ENCODE measurements at places on chromosomes 7 and 10. TPM values are rescaled to one million over a fixed set of nuclear protein-coding genes. Genes with fewer than 3 reads are reported as not detected.

DNA sequence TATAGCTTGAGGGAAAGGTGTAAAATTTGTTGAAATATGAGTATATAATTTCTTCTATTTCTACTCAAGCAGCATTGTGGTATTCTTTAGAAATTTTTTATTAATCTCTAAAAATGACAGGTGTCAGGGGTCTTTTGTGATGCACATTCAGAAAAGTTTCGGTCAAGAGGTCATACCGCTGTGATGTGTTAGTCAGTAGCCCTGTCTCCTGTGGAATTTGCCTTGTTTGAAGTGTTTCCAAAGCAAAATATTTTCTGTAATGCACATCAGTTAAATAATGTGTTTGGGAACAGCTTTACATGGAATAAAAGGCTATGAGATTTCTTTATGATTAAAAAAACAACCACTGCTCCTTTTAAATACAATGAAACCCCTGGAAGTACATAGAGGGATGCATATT is 35.8 kb downstream of the FOXP2 start:
- no peak for DNase-seq
- no peaks in the 10 kb centered on the region for H3K4me1 ChIP-seq
- H3K27ac ChIP-seq, result no peak overlapping the region
- H3K27me3 ChIP-seq, result no peaks in the 10 kb centered on the region

GRCh38 chr10:110901954-110902819 is 16.8 kb downstream of the BBIP1 start:
- no peak overlapping the region for H3K4me3 ChIP-seq
- no peaks in the 10 kb centered on the region for H3K36me3 ChIP-seq
- H3K27ac ChIP-seq, result no peak overlapping the region
- DNase-seq, result no peak
- H3K4me1 ChIP-seq, result peaks cover 6% of the 10 kb centered on the region

DNA sequence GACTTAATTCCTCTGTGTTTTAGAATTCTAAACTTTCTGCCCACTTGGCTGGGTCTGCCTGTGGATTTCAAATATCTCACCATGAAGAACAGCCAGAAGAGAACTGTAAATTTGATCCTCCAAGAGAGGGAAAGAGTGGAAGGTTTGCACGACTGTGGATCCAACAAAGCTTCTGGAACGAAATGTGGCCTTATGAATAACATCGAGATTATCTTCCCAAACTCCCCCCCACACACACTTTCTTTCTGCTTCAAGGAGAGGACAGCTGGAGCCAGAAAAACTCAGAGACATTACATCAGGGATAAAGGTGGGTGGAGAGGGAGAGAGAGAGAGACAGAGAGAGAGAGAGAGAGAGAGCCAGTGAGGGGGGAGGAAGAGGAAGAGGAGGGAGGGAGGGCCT is 570.1 kb upstream of the MGMT start:
- no peaks in the 10 kb centered on the region for H3K36me3 ChIP-seq
- no peak for DNase-seq
- no peak overlapping the region for H3K27ac ChIP-seq
- no peak overlapping the region for H3K4me3 ChIP-seq
- peaks cover 4% of the 10 kb centered on the region for H3K4me1 ChIP-seq
- no peaks in the 10 kb centered on the region for H3K27me3 ChIP-seq

DNA sequence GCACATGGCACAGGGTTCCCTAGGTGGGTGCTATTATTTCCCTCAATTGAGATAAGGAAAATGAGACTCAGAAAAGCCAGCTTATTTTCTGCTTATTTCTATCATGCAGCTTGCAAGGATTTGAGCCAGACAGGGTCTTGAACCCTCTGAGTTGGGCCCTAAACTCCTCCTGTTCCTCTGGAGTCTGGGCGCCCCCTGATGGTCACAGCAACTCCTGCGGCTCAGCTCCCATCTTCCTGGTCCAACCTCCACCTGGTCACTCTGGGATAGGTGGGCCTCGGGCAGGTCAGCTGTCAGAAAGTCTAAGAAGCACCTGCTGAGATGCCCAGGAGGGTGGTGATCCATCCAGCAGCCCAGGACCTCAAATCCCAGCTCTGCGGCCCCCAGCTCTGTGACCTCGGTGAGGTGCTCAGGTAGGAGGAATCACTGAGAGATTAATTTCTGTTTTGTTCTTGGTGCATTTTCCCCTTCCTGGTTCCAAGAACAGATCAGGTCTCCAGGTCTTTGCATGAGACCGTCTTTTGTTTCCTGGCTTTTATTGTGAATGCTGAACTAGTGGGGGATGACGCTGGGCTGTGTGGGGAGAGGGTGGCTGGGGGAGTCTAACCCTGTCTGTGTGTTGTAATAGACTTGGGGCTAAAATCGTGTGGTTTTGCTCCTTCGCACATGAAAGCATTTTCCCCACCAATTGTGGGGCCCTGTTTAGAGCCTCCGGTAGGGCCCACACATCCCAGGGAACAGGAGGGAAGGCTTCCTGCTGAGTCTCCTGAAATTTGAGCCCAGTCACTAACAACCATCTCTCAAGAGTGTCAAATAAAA is 32.8 kb downstream of the TMEM130 start:
- no peak overlapping the region for H3K4me3 ChIP-seq
- no peaks in the 10 kb centered on the region for H3K27me3 ChIP-seq
- H3K36me3 ChIP-seq, result no peaks in the 10 kb centered on the region
- H3K27ac ChIP-seq, result no peak overlapping the region
- peak; percentile 61 for DNase-seq

GRCh38 chr7:113143486-113144257 is 25.3 kb upstream of the SMIM30 start:
- H3K4me3 ChIP-seq, result no peak overlapping the region
- no peak for DNase-seq
- H3K4me1 ChIP-seq, result no peaks in the 10 kb centered on the region
- no peaks in the 10 kb centered on the region for H3K36me3 ChIP-seq
- no peak overlapping the region for H3K27ac ChIP-seq
- H3K27me3 ChIP-seq, result no peaks in the 10 kb centered on the region

GRCh38 chr10:116815641-116816415 is 33.5 kb upstream of the ENO4 start:
- DNase-seq, result no peak
- no peaks in the 10 kb centered on the region for H3K36me3 ChIP-seq
- H3K4me3 ChIP-seq, result no peak overlapping the region
- no peak overlapping the region for H3K27ac ChIP-seq
- H3K4me1 ChIP-seq, result peaks cover 6% of the 10 kb centered on the region

GRCh38 chr10:129030996-129031843 is 435.8 kb upstream of the MGMT start:
- no peaks in the 10 kb centered on the region for H3K36me3 ChIP-seq
- H3K4me3 ChIP-seq, result no peak overlapping the region
- peak; percentile 88 for DNase-seq

GRCh38 chr7:47663851-47664250 is 81.9 kb upstream of the TNS3 start:
- DNase-seq, result no peak
- no peaks in the 10 kb centered on the region for H3K36me3 ChIP-seq
- H3K27ac ChIP-seq, result peak overlapping the region; percentile 67
- no peak overlapping the region for H3K4me3 ChIP-seq

DNA sequence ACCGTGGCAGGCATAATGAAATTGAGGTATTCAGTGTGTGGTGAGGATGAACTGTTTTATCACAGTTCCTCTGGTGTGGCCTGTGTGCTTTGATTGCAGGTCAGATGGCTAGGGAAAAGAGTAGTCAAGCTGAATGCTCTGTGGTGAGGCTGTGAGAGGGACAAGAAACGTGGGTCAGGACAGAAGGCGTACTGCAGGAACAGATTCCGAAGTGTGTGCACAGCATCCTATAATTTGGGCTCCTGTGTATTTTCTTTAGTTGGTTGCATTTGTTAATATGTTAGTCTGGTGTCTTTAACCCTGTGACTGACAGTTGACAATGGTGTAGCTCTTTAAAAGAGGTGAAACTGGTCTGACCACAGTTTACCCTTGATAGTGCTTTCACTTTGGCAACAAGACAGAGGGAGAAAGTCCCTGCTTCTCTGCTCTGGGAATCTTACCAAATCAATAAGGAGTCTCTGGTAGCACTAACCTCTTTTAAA is 76.5 kb downstream of the AUTS2 start:
- H3K4me1 ChIP-seq, result peaks cover 18% of the 10 kb centered on the region
- H3K4me3 ChIP-seq, result no peak overlapping the region
- H3K27me3 ChIP-seq, result peaks cover 2% of the 10 kb centered on the region
- H3K36me3 ChIP-seq, result no peaks in the 10 kb centered on the region
- DNase-seq, result no peak
- H3K27ac ChIP-seq, result no peak overlapping the region

DNA sequence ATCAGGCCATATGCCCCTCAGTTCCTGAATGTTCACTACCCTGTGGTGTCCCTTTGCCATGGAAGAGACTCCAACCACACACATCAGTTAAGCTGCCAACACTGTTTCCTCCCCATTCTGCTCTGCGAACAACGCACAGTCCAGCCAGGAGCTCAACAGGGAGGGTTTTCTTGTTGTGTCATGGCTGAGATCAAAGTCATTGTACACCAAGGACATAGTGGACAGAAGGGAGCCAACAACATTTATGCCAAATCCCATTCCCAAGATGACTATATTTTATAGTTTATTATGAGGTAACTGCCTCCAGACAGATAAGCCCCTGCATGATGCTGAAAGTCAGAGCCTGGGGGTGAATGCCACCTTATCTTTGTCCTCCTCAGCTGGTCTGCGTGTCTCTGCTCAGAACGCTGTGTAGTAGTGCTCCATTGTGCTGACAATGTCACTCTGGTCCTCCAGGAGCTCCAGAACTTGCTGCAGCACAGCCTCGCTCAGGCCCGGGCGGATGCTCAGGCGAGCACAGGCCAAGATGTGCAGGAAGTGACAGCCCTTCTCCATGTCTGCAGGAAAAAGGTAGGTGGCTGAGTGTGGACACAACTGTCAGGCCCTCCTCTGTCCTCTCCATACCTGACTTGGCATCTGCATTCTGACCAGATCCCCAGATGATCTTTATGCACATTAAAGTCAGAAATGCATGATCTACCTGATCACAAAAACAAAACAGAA is 27.1 kb upstream of the SH3PXD2A start:
- H3K36me3 ChIP-seq, result peaks cover 20% of the 10 kb centered on the region
- H3K4me3 ChIP-seq, result no peak overlapping the region
- DNase-seq, result no peak
- peaks cover 9% of the 10 kb centered on the region for H3K27me3 ChIP-seq

GRCh38 chr10:4102802-4103344 is 317.9 kb upstream of the KLF6 start:
- peaks cover 1% of the 10 kb centered on the region for H3K4me1 ChIP-seq
- no peak overlapping the region for H3K27ac ChIP-seq
- H3K4me3 ChIP-seq, result no peak overlapping the region
- H3K27me3 ChIP-seq, result peaks cover 3% of the 10 kb centered on the region
- DNase-seq, result no peak
- H3K36me3 ChIP-seq, result no peaks in the 10 kb centered on the region

DNA sequence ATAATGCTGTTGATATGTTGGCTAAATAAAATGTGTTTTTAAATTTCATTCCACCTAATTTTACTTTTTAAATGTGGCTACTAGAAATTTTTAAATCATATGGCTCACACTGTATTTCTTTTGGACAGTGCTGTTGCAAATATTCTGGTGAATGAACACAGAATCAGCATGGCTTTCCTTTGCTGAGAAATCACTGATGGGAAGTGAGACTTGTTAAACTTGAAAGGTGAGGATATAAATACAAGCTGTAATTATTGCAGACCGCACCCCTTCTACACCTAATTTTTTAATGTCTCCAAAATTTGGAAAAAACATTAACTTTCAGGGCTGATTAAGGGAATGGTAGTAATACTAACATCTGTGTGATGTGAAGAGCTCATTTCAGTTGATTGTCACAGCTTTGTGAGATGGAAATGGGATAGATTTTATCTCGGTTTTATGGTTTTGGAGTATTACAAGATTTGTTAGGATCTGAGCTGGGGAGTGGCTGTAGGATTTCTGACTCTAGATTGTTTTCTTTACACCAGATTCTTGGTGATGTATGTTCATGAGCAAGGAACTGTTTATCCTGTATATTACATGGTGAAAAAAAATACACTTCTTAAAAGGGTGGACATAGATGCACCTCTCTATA is 1.3 kb downstream of the MIOS start:
- H3K36me3 ChIP-seq, result peaks cover 14% of the 10 kb centered on the region
- peaks cover 5% of the 10 kb centered on the region for H3K27me3 ChIP-seq
- peak overlapping the region; percentile 94 for H3K4me3 ChIP-seq
- H3K27ac ChIP-seq, result peak overlapping the region; percentile 55

DNA sequence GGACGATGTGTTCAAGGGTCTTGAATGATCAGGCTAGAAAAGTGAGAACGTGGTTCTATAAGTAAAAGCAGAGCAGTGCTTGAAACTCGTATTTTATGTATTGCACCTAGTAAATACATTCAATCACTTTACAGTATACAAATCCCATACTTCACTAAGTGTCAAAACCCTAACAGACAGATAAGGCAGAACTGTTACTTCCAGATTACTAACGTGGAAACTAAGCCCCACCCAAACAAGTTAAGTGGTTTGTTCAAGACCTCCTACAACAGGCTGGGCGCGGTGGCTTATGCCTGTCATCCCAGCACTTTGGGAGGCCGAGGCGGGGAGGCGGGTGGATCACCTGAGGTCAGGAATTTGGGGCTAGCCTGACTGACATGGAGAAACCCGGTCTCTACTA is 9.2 kb upstream of the MYO1G start:
- H3K27me3 ChIP-seq, result peaks cover 9% of the 10 kb centered on the region
- peaks cover 12% of the 10 kb centered on the region for H3K36me3 ChIP-seq
- H3K27ac ChIP-seq, result peak overlapping the region; percentile 43
- no peak for DNase-seq
- no peak overlapping the region for H3K4me3 ChIP-seq
- peaks cover 38% of the 10 kb centered on the region for H3K4me1 ChIP-seq

- peaks cover 3% of the 10 kb centered on the region for H3K27me3 ChIP-seq
- H3K4me1 ChIP-seq, result peaks cover 9% of the 10 kb centered on the region
- DNase-seq, result no peak
- no peak overlapping the region for H3K27ac ChIP-seq
Observed at GRCh38 chr7:4822677-4823076, 39.2 kb downstream of the PAPOLB start.

DNA sequence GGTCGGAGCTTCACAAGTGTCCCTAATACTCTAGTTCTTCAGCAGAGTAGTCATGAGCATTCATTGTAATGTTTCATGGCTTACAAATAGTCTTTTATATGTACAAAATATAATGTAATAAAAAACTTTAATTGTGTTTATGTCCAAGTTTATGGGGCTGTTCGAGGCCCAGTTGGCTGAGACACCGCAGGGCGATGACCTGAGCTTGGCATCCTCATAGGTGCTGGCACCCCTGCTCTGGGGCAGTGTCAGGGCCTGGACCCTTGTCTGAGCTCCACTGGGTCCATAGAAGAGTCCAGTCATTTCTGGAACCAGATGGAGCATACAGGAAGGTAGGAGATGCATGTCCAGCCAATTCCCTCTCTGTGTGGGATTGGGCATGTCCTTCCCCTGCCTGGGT is 12.9 kb upstream of the ZMIZ1 start:
- H3K36me3 ChIP-seq, result no peaks in the 10 kb centered on the region
- no peak for DNase-seq
- H3K4me3 ChIP-seq, result no peak overlapping the region
- peaks cover 30% of the 10 kb centered on the region for H3K4me1 ChIP-seq

GRCh38 chr10:5343561-5343960 is 21.2 kb upstream of the UCN3 start:
- H3K36me3 ChIP-seq, result no peaks in the 10 kb centered on the region
- H3K4me1 ChIP-seq, result no peaks in the 10 kb centered on the region
- no peaks in the 10 kb centered on the region for H3K27me3 ChIP-seq
- DNase-seq, result no peak
- no peak overlapping the region for H3K4me3 ChIP-seq

Gene TRIM74
- total RNA-seq, result 1.0 TPM

Gene TEX47
- total RNA-seq, result not detected

Gene ADRB1
- total RNA-seq, result not detected

Gene BEND7
- total RNA-seq, result 53.3 TPM

Gene PRKCQ
- 24.0 TPM for total RNA-seq

Gene PNLIPRP1
- total RNA-seq, result not detected

Gene AFAP1L2
- 0.77 TPM for total RNA-seq

Gene MRLN
- not detected for total RNA-seq

Gene VAX1
- total RNA-seq, result 26.3 TPM

Gene FAM25A
- not detected for total RNA-seq

Gene ESYT2
- total RNA-seq, result 31.8 TPM

Data from endothelial cell (in vitro differentiated cells).